ENCODE measurements at places on chromosomes 16 and 17.

DNA sequence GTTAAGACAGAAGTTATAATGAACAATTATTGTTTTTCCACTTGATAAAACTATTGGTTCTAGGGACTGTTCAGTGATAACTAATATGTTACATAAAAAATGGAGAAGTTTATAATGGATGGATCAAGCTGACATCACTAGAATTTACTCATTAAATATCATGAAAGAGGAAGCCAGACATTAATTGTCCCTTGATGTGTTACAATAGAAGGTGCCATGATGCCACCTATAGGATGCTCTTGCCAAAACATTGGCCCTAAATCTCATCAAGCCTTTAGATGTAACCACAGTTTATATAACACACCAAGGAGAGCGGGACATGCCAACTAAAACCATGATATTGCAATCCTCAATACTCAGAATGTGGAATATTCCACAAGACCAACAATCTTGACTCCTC is 147.9 kb upstream of the MON1B start:
- DNase-seq, result no peak

DNA sequence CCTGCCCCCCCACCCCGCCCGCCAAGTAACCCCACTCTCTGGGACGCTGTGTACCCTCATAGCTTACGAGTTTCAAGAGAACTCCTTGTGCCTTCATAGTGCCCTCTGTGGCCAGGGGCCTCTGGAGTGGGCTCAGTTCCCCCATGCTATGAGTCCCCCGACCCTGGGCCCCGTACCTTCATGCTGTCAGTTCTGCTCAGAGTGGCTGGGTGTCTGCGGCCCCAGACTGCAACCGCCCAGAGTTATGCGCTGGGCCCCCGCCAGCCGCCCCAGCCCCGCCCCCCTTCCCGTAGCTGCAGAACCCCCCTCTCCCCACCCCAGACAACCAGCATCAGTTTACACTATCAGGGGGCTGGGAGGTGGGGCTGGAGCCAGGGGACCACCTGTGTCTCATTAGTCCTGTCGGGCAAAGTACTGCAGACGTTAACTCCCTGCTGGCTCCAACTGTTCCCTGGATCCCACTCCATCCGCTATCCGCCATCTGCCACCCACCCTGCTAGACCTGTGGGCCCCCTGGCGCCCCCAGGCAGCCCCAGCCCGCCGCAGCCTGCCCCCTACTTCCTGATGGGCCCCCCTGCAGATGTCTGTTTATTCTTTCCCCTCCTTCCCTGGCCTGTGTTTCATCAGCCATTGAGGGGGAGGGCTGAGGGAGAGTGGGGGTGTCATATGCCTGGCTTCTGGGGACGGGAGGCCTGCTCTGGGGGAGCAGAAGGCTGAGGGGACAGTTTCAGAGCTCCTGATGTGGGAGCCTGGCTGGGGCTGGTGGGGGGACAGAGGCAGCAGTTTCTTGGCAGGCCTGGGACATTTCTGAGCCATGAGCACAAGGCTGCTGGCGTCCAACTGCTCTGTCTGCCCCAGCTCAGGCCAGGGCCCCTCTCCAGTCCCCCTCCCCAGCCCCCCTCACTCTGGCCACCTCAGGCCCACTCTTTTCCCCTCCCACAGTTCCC is at the start of gene MFAP4:
MFAP4 (minus strand) TSS at position 217 of the 947 bp plus-strand sequence; CDS start at position 182, 35 bp downstream.
- DNase-seq, result no peak

GRCh38 chr16:27112093-27112811 is 45.5 kb downstream of the C16orf82 start:
- no peak for DNase-seq

GRCh38 chr17:73987395-73987794 is 216.1 kb upstream of the RPL38 start:
- no peak for DNase-seq

DNA sequence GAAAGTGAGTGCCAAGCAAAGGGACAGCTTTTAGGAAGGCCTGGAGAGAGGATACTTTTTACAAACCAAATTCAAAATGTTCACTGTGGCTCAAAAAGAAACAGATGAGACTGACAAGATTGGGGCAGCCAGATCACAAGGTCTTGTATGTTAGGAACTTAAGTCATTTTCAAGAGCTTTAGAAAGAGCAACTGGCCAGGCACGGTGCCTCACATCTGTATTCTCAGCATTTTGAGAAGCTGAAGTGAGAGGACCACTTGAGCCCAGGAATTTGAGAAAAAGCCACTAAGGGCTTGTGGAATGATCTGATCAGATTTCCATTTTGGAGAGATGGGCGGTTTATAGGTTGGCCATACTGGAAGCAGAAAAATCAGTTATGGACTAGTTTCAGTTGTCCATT is 17.2 kb downstream of the SPAG9 start:
- DNase-seq, result no peak

- no peak for DNase-seq
These were observed 6.7 kb downstream of the CEP295NL start for GRCh38 chr17:78896091-78896833.

DNA sequence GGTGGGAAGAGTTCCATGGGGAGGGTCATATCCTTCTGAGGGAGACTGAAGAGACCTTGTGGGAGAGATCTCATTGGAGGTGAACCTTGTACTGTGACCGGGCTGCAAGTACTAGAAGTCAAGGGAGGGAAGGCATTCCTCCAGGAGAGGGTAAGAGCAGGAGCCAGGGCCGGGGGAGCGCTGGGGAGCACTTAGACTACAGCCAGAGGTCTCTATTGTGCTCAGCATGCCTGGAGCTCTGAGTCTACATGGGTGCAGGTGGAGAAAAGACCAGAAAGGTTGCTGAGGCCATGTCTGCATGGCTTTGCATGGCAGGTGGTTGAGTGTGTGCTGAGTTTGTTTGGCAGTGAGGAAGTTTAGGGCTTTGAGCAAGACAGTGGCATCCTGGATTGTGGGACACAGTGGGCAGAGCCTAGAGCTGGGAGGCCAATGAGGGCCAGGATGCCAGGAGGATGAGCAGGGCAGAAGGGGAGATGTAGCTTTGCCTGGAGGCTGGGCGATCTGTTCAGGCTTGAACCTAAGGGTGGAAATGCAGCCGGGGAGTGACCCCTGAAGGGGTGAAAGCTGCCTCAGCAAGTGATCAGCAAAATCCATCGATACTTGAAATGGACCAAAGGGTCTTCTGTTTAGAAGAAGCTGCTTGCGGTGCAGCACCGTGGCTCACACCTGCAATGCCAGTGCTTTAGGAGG is 317.4 kb upstream of the TNRC6C start:
- no peak for DNase-seq

DNA sequence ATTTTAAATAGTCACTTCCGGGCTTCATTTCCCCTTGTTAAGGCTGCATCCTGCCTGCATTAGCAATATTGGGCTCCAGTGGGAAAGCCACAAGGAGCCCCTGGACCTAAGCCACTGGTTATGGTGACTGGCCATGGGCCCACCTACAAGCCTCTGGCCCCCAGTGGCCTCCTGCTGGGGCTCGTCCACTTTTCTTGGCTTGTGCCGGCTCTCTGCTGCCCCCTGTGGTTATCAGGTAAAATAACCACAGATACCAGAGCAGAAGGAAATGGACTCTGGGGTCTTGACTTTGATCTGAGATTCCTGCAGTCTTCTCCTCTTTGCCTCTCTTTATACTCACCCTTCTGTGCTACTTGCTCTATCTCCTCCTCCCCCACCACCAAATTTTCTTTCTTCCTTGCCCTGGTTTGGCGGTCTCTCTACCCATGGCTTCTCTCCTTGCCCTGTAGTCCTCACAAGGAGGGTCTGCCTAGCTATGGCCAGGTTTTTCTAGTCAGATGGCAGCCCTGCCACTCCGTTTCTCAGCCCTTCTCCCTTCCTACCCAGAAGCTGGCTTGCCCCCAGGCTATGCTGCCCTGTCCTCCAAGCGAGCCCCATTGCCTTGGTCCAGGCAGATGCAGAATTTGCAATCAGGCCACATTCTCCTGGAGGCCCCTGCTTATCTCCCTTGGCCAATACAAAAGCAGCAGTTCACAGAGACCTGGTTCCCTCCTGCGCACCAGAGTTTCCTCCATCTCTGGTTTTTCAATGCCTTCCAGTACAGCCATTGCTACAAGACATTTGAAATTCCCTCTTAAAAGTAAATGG is 82.9 kb upstream of the RCVRN start:
- DNase-seq, result no peak

DNA sequence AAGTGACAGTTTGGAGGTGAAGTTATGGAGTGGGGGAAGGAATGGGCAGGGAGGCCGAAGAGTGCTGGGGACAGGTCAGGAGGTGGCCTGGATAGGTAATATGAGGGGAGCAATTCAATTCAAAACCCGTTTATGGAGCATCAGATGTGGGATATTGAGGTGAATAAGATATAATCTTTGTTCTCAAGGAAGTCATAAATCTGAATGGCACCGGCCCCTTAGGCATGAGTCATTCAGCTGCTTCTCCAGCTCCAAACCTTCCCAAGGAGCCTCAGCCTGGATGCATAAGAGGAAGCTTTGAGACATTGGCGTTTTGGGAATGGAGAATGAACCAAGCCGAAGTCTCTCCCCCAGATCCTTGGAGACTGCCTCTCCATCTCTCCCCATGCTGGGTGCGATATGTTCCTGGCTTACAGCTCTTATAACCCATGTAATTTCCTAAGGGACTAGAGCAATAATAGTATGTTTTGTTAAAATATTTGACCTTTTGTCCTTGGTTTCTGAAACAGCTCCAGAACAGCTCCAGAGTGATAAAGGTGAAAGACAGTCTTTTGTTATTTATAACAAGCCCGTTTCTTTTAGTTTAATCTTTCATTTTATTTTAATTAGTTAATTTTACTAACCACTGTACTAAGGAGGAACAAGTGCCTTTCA is 1.7 kb downstream of the TUBG2 start:
- no peak for DNase-seq

DNA sequence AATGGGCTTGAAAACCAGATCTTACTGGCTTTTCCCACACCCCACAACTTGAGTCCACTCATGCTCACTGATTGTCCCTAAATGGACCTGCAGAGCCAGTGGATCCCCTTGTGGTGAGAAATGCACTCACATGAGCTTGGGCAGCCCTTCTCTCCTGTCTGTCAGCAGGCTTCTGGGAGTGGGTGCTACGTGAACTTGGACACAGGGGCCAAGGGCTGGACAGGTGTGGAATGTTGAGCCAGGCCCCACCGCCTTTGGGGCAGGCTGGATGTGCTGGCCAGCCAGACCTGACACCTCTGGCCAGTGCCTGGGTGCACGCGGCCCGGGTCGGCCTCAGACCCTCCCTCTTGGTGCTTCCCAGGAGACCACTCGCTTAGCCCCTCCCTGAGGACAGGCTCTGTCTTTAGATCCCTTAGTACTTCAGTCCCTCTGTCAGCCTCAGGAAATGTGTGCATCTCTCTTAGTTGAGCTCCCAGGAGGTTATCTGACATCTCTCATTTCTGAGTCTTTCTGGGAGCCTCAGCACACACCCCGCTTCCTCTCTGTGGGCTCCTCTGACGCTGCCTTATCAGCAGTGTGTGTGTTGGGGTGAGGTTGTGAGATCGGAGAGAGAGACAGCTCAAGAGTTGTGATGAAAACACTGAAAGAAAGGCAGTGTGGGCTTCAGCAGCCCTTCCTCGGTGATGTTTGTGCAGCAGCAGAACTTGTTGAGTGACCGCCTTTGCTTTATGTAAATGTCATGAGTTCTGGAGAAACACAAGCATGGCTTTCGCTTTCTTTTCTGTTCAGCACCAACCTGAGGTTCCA is 117.0 kb downstream of the RAB11FIP4 start:
- peak; percentile 51 for DNase-seq

- no peak for DNase-seq
These were observed 20.6 kb downstream of the TPPP3 start for GRCh38 chr16:67372664-67373063.

- peak; percentile 78 for DNase-seq
These were observed at the start of gene MLX for GRCh38 chr17:42566883-42567573. TSS of gene MLX (plus strand) at chr17:42567100. CDS start at chr17:42567125, 25 bp downstream.

DNA sequence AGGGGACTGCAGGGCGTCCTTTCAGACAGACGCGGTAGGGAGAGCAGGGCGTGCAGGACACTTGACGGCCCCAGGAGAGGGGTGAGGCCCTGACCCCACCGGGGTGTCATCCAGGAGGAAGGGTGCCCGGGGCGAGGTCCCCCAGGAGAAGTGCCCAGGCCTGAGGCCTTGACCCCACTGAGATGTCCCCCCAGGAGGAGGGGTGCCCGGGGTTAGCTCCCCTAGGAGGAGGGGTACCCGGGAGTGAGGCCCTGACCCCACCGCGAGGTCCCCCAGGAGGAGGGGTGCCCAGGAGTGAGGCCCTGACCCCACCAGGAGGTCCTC is 27.2 kb upstream of the METRNL start:
- no peak for DNase-seq

DNA sequence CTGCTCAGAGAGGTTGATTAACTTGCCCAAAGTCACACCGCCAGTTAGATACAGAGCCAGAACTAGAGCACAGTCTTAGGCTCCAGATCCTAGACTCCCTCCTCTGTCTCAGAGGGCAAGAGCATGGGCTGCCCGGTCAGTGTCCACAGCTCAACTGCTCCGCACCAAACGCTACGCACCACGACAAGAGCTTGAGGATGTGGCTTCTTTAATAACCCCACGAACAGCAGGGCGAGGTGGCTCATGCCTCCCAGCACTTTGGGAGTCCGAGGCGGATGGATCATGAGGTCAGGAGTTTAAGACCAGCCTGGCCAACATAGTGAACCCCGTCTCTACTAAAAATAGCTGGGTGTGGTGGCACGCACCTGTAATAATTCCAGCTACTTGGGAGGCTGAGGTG is 21.4 kb downstream of the FA2H start:
- DNase-seq, result no peak

DNA sequence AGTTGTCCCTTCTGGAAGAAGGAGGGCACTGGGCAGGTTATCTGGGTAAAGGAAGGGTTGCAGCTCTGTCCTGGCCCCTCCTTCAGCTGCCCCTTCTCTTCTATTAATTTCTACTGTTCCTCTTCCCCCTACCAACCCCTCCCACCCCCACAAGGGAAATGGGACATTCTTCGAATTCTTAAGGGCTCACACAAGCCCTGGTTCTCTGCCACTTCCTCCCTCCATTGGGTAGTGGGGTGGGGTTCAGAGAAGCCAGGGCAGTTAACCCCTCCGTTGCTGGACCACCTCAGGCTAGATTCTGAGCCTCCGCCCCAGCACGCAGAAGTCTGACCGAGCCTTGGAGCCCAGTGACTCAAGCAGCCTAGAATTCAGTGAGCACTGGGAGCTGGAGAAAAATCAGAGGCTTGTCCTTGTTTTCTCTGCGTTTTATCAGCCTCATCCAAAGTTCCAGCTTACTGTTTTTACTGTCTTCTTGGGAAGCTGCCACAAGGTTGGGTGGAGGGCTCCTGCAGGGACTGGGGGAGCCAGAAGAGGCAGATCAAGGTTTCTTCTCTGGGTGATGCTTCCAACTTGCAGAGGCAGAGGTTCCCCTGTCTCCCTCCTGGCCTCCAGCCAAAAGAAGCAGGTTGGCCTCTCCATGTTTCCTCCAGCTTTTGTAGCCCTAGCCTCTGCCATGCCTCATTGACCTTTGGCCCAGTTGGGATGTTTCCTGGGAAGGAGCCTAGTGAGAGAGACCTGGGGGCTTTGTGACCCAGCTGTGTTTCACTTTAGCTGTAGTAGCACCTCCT is 10.2 kb downstream of the LASP1 start:
- no peak for DNase-seq

GRCh38 chr16:55856950-55857349 is 18.2 kb downstream of the CES5A start:
- no peak for DNase-seq

GRCh38 chr16:55443434-55444346 is 35.3 kb upstream of the MMP2 start:
- DNase-seq, result no peak

GRCh38 chr16:68310437-68310773 is 341 bp downstream of the SLC7A6OS start:
- DNase-seq, result no peak

Data from stimulated activated CD8-positive, alpha-beta memory T cell treated with anti-CD3 and anti-CD28 coated beads, Interleukin-4, amount 100 ng/mL, for 1 hour (primary cell).